ENCODE measurements at places on chromosomes 5 and 9. TPM values are rescaled to one million over a fixed set of nuclear protein-coding genes. Genes with fewer than 3 reads are reported as not detected.

GNAQ gene
- total RNA-seq: 44.1 TPM

PLEKHG4B gene
- under 0.01 TPM for total RNA-seq

CCL28 gene
- 1.3 TPM for total RNA-seq

PLAC8L1 gene
- not detected for total RNA-seq

KCNV2 gene
- total RNA-seq: not detected

MTX3 gene
- 13.2 TPM for total RNA-seq

DIRAS2 gene
- 1.3 TPM for total RNA-seq

AFAP1L1 gene
- 11.9 TPM for total RNA-seq

ABLIM3 gene
- total RNA-seq: 32.8 TPM

SETX gene
- 89.8 TPM for total RNA-seq

SLC4A9 gene
- not detected for total RNA-seq

F2RL2 gene
- 29.8 TPM for total RNA-seq

PDE4D gene
- 6.0 TPM for total RNA-seq

PIP5KL1 gene
- total RNA-seq: 2.6 TPM

FBXW5 gene
- total RNA-seq: 115 TPM

GALNT12 gene
- total RNA-seq: 4.5 TPM

PCDHGB5 gene
- 25.0 TPM for total RNA-seq

ZNF608 gene
- total RNA-seq: 8.4 TPM

LCP2 gene
- total RNA-seq: not detected

FAM78A gene
- total RNA-seq: 0.43 TPM

FBN2 gene
- total RNA-seq: 81.6 TPM

FOXE1 gene
- total RNA-seq: under 0.01 TPM

WWC1 gene
- total RNA-seq: 2.2 TPM

CD72 gene
- total RNA-seq: 0.86 TPM

SLC27A6 gene
- 0.32 TPM for total RNA-seq

EIF4E1B gene
- not detected for total RNA-seq

PCDHA13 gene
- total RNA-seq: under 0.01 TPM

FLT4 gene
- under 0.01 TPM for total RNA-seq

NTNG2 gene
- total RNA-seq: 1.9 TPM

GTF2H2 gene
- total RNA-seq: 27.1 TPM

MPDZ gene
- total RNA-seq: 46.4 TPM

MEIKIN gene
- total RNA-seq: not detected

FUT7 gene
- not detected for total RNA-seq

ZNF462 gene
- total RNA-seq: 32.4 TPM

EIF4EBP3 gene
- total RNA-seq: 0.86 TPM

WHRN gene
- total RNA-seq: 1.3 TPM

TAS2R1 gene
- 0.32 TPM for total RNA-seq

CEP72 gene
- total RNA-seq: 3.2 TPM

PCDHB16 gene
- under 0.01 TPM for total RNA-seq

SPINK7 gene
- not detected for total RNA-seq

PCDHGA7 gene
- total RNA-seq: 3.5 TPM

HCN1 gene
- under 0.01 TPM for total RNA-seq

KCNMB1 gene
- total RNA-seq: under 0.01 TPM
